Right renal pelvis (tissue), 4 donors: ENCODE measurements at places on chromosomes 2 and 18.

DNA sequence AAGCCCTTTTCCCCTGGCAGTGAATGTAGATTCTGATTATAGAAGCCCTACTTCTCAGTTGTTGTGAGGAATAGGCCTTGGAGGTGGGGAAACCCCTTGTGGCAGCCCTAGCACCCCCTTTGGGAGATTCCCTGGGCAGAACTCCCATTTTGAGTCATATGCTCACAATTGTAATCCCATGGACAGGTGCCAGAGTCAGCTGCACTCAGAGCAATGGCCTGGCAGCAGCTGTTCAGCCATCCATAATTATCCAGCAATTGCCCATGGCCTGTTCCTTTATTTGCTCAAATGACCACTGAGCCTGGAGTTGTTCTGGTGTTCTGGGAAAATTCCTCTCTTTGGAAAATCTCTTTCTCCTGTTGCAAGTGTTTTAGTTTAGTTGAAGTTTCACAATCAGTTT lies 71.7 kb downstream of the PTRHD1 start:
- no peak for DNase-seq

- DNase-seq = no peak
Observed at GRCh38 chr2:128984081-128984480, 665.4 kb upstream of the HS6ST1 start.

- DNase-seq = no peak
Observed at GRCh38 chr18:73636355-73636754, 511.3 kb downstream of the FBXO15 start.

DNA sequence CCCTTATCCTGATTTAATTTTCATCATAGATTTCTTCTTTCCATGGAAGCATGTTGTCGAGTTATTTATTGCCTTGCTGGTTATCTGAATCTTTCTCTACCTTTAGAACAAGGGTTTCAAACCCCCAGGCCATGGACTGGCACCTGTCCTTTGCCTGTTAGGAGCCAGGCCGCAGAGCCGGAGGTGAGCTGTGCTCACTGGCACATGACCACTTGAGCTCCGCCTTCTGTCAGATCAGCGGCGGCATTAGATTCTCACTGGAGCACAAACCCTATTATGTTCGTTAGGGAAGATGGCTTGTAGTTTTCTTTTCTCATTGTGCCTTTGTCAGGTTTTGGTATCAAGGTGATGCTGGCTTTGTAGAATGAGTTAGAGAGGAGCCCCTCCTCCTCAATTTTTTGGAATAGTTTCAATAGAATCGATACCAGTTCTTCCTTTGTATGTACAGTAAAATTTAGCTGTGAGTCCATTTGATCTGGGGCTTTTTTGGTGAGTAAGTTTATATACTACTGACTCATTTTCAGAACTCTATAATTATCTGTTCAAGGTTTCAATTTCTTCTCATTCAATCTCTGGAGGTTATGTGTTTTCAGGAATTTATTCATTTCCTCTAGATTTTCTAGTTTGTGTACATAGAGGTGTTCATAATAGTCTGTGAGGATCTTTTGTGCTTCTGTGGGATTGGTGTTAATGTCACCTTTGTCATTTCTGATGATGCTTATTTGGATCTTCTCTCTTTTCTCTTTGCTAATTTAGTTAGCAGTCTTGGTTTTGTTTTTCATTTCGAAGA lies 668.0 kb upstream of the FAM98A start:
- DNase-seq = no peak

DNA sequence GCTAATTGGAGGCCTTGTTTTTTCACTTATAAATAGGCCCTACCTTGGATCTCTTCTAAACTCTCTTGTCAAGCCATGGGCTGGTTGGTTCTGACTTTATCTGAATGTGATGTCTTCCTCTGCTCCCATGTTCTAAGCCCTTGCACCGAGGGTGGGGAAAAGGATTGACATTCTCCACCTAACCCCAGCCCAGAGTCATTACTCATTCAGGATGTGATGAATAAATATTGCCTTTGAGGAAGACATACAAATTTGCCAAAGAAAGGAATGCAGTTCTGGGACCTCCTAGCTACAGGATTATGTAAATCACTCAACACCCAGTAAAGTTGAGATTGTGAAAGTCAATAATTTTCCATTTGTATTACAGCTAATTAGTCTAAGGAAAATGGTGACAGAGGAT lies 142.1 kb upstream of the LYPD6 start:
- no peak for DNase-seq

DNA sequence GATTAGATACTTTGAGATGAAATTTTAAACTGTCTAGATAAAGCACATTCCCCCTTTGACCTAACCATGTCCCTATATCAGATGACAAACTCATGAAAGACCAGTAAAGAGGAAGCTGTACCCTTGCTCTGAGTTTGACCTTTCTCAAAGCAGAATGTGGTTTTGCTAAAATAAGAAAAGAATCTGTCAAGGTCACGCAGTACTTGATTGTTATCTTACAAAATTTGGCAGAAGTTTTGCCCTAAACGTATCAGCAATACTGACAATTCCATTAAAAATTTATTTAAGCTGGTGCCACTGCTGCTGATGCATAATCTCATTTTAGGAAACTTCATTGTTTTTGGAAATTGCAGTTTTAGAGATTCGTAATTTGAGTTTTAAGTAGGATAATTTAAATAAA lies 31.2 kb upstream of the GALM start:
- no peak for DNase-seq

DNA sequence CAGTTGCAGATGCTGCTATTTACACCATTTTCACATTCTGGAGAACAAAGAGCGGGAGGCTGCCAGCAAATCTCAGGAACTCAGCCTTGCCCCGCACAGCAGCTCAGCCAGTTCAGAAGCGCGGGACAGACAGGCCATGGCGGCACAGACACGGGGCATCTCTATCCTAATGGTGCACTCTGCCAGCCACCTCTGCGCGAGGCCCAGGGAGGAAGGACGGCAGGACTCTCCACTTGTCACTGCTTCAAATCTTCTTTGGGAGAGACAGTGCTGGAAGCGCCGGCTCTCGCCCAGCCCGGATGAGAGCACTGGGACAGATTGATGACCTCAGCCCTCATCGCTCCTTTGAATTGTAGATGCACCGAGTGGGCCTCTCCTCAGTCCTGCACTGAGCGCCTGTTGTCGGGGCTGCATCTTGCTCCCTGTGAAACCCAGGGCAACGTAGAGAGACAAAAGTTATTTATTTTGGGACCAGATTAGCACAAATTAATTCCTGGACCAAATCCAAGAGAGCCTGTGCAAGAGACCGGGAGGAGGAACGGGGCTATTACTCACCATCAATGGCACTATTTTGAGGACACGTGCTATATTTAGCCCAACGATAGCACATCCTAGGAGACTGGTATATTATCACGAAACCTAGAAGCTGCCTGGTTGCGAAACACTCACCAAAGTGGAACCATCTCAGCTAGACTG lies 211.4 kb upstream of the SMIM21 start:
- DNase-seq = no peak

- DNase-seq = peak; percentile 28
Observed at GRCh38 chr2:203328760-203329540, 756 bp downstream of the ABI2 start.

GRCh38 chr2:227834423-227834822 lies 20.8 kb downstream of the CCL20 start:
- no peak for DNase-seq
